Stomach (tissue), 19 donors: ENCODE measurements at places on chromosomes 2 and 18. TPM values are rescaled to one million over a fixed set of nuclear protein-coding genes. Genes with fewer than 3 reads are reported as not detected.

DNA sequence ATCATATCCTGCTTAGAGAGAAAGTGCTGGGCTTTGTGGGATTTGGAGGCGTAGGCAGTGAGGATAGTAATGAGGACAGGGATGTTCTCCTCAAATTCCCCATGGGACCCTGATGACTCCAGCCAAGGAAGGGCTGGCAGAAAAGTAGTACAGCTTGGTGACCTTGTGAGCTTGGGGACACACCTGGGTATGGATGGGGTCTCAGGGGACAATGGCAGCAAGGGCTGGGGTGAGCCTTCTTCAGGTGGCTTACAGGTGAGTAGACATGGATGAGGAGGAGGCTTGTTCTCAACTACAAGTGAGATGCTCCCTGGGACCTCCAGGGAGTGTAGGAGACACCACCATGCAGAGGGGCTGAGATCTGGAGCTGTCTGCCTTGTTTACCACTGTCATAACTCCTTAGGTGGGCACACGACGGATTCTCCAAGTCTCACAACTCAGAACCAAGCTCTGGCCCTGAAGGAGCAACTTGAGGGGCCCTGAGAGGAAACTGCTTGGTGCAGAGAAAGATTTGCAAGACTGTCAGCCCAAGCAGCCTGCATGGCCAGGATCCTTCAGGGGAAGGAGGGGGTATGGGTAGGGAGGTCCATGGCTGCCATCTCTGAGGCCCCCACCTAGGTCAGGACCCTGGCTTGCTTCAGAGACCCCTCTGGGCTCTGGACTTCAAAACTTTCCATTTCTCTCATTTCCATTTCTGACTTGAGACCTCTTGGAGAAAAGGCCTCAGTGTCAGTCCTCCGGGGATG, 262.8 kb downstream of the DYSF start:
- H3K36me3 ChIP-seq = no peaks in the 10 kb centered on the region
- no peak overlapping the region for H3K4me3 ChIP-seq
- H3K27ac ChIP-seq = peak overlapping the region; percentile 10
- DNase-seq = no peak
- no peaks in the 10 kb centered on the region for H3K27me3 ChIP-seq

DNA sequence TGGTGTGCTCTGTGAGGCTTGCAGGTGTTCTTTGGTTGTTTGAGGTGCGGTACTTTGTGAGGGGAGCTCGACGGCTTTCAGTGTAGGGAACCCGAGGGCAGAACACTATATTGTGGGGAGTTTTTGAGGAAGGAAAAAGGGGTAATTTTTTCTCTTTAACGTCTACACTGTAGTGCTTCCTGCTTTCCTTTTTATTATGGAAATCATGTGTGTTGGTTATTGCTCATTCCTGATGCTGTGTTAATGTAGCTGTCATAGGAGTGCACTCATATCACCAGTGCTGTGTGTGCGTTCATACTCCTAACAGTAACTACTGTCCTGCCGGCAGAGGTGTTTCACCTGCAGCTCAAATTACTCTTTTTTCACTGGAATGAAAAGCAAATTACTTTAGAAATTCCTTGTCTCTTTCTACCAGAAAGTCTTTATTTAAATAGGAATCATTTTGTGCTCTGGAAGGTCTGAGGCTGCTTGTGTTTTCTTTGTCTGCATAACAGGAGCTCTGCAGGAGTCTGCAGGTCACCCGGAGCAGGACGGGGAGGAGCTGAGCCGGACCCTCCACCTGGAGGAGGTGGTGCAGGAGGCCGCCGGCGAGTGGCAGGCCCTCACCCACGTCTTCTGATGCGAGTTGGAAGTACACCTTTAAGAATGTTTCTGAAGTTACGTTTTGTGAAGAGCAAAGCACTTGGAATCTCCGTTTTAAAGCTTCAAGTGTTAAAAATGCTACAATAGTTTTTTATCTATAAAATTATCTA, 145.5 kb downstream of the ZNF236 start:
- H3K27me3 ChIP-seq = no peaks in the 10 kb centered on the region
- no peak overlapping the region for H3K27ac ChIP-seq
- peaks cover 34% of the 10 kb centered on the region for H3K4me1 ChIP-seq

GRCh38 chr2:207041786-207042554, 102.7 kb downstream of the CPO start:
- no peaks in the 10 kb centered on the region for H3K4me1 ChIP-seq
- H3K4me3 ChIP-seq = no peak overlapping the region
- DNase-seq = no peak
- no peaks in the 10 kb centered on the region for H3K36me3 ChIP-seq
- no peak overlapping the region for H3K27ac ChIP-seq

Gene DSG4
- 0.76 TPM for polyA plus RNA-seq

Gene HOXD13
- polyA plus RNA-seq = not detected

- H3K36me3 ChIP-seq = peaks cover 55% of the 10 kb centered on the region
- no peak overlapping the region for H3K27ac ChIP-seq
- DNase-seq = no peak
- no peak overlapping the region for H3K4me3 ChIP-seq
- peaks cover 16% of the 10 kb centered on the region for H3K4me1 ChIP-seq
- H3K27me3 ChIP-seq = no peaks in the 10 kb centered on the region
Observed at GRCh38 chr2:159179696-159180095, 106.8 kb downstream of the WDSUB1 start.

Gene KIAA2012
- polyA plus RNA-seq = 0.03 TPM

DNA sequence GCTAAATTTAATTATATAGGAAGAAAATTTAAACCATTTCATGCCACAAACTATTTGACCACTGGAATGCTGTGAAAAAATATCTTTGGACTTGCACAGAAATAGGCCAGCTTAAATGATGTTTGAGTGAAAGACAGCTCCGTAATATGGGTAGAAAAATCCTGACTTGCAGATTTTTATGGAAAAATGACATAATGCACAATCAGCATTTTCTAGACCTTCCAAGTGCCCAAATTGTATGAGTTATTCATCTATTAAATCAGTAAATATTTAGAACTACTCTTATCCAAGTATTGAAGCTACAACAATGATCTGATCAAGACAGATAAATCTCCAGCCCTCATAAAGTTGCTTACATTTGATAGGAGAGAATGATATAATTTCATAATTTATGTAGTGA, 691.1 kb upstream of the DDX18 start:
- H3K27ac ChIP-seq = no peak overlapping the region
- DNase-seq = no peak
- no peaks in the 10 kb centered on the region for H3K4me1 ChIP-seq
- no peak overlapping the region for H3K4me3 ChIP-seq
